T-helper 1 cell (primary cell): ENCODE measurements at places on chromosomes 2 and 18.

GRCh38 chr18:25298853-25299274, 53.1 kb downstream of the ZNF521 start:
- no peak for DNase-seq

GRCh38 chr2:60045456-60045855, 508.0 kb downstream of the BCL11A start:
- no peak for DNase-seq

GRCh38 chr2:174198846-174199564, 49.3 kb downstream of the OLA1 start:
- no peak for DNase-seq

GRCh38 chr2:219469186-219469724, 29.4 kb upstream of the GMPPA start:
- no peak for DNase-seq

GRCh38 chr2:69211686-69212085, 175.3 kb downstream of the GFPT1 start:
- DNase-seq, result no peak

DNA sequence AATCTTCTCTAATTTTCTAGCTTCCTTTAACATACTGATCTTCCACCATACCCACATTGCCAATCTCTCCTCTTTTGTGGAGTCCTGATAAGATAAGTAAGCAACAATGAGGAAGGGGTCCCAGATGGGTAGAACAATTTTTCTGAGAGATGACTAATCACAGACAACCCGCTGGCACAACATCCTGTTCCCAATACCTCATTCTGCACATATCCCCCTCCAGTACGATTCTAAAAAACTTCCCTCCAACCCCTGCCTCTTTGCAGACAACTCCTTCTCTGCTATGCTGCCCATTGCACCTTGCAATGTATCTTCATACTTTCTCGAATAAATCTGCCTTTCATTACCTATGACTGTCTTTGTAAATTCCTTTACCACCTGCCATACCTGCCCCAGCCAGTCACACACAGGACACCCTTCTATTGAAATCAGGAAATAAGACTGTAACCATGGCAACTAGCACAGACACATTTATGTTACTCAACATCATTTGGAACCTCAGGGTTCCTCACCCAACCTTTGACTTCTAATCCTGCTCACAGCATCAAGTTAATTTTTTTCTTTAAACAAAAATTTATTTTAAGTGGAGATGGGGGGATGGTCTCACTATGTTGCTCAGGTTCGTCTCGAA, 7.4 kb upstream of the EXOC6B start:
- DNase-seq, result no peak

DNA sequence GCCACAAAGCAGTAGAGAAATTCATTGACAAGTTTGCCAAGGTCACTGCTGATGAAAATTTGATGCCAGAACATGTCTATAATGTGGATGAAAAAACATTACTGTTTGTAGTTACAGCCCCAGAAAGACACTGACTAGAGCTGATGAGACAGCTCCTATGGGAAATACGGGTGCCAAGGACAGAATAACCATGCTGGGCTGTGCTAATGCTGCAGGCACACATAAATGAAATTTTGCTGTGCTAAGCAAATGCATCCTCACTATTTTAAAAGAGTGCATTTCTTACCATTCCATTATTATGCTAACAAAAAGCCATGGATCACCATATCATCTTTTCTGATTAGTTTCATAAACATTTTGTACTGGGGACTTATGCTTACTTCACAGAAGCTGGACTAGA, 208.2 kb downstream of the FHOD3 start:
- no peak for DNase-seq

- DNase-seq, result no peak
Observed at GRCh38 chr18:67183398-67183797, 333.1 kb downstream of the DSEL start.

DNA sequence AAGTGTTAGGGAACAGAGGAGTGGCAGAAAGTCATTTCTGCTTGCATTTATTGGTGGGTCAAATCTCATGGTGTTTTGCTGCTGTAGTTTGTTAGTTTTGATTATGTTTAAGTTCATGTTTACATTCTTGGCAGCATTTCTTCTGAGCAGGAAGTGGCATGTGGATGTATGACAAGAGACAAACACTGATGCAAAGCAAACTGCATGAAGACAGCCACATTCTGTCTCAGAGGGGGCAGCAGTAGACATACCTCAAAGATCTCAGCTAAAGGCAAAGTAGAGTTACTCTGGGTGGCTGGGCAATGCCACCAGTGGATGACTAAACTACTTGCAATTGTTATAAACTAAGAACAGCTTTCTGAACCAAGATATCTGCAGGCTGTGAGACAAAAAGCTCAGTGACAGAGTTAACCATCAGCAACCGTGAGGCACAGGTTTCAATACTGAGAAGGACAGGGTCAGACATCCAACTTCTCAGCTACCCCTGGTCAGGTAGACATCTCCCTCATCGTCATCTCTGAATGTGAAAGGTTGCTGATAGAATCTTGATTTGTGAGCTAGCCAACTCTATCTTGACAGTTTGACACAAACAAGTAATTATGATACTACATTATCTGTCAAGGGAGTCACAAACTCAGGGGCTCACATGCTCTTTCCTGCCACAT, 16.4 kb downstream of the GALNT3 start:
- DNase-seq, result no peak

DNA sequence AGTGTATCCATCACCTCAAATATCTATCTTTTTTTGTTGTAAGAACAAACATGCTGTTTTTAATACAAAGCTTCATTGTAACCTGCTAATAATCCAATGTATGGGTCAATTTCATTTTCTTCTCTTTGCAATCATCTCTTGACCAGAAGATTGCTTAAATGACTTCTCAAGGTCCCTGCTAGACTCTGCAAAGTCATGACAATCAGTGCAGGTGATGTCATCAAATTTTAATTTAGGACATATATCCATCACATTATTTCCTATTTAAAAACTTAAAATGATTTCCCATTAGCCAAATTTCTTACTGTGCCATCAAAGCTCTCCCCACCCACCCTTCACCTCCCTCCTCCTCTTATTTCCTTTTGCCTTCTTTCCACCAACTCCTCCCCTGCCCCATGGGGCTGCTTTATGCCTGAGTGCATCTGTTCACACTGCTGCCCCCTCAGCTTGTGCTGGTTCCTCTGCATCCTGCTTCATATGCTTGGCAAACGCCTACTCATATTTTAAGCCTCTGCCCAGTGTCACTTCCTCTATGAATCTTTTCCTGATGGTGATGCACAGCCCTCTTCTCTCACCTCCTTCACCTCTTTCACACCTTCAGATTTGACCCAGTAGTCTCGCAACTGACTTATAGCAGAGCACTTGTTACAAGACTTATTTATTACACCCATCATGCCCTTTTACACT, 20.3 kb downstream of the PLEK start:
- no peak for DNase-seq

DNA sequence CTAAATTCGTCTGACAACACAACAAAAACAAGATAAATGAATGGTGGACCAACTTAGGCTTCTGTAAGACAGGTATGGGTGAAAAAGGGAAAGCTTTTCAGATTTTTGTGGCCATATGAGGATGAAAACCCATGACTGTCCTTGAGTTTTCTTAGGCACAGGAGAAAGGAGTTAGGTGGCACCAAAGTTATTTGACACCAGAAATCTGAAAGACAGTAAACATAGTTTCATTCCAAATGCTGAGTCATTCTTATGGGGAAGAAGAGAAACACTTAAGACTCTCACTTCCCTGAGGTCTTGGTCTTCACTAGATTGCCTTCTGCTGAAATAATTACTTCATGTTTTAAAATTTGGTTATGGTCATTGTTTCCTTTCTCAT, 5.2 kb upstream of the GPD2 start:
- peak; percentile 45 for DNase-seq

GRCh38 chr2:129239141-129239540, 740.3 kb upstream of the RAB6C start:
- no peak for DNase-seq
